Activated effector memory CD4-positive, alpha-beta T cell treated with anti-CD3 and anti-CD28 coated beads, Interleukin-2, amount 50 U/mL, for 16 hours (primary cell): ENCODE measurements at places on chromosomes 5 and 9.

DNA sequence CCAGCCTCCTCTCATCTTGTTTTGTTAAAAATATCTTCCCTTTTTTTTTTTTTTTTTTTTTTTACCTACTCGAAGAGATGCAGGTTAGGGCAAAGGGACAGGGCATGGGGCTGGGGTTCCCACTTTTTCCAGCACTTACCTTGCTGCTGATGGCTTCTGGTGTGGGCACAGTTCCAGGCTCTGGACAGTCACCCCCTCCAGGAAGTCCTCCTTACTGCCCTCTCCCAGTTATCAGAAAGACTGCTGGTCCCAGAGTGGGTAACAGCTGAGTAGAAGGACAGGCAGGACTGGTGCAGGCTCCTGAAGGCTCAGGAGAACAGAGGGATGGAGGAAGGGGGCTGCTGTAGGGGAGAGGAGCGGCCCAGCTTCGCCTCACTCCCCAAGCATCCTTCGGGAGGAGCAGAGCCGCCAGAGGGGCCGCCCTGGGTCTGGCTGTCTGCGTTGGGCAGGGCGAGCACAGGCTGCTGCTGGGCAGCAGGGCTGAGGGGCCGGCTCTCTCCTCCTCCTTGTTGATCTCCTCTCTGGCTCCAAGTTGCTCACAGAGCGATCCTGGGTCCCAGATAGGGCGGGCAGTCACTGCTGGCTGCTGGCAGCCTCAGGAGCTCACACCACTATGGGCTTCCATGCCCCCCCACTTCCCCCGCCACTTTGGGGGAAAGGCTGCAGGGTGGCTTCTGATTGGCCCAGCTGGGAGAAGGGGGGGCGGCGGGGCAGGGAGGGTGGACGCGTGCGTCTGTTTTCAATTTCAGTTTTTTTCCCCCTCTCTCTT is at the start of gene PDGFRB:
Gene PDGFRB (minus strand): TSS at position 588 of the 769 bp plus-strand sequence. CDS start 18,798 bp downstream, outside the sequence.
- DNase-seq, result no peak

- DNase-seq, result no peak
These were observed 177.2 kb upstream of the MAP3K1 start for GRCh38 chr5:56638061-56638621.

DNA sequence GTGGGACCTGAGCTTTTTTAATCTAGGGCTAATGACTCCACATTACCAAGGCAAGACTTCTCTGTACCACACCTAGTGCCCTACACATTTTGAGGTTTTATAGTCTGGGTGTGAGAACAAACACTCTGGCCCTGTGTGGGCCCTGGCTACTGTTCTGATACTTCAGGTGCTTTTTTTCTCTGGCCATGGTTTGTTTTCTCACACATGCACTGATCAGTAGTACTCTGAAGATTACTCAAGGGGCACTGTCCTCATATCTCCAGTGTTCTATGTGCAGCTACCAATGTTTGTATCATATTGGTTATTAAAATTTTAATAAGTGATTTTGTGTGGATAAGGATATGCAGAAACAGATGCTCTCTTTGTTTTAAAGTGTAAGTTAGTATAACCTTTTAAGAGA is 5.9 kb upstream of the C9orf40 start:
- DNase-seq, result no peak

DNA sequence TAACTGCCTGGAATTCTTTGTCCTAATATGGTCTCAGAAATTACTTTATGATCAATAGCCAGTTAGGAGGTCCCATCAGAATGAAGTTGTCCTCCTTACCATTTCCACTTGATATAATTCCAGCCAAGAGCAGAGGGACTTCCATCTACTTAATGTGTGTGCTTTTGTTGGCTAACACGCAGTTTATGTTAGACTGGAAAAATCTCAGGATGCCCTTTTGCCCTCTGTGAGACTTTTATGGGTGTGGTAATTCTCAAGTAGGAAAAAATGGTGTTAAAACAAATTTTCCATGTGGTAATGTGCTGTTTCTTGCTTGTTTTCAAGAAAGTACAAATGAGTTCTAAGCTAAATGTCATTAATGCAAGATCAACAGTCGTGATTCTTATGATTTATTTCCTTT is 327.1 kb downstream of the MTRR start:
- DNase-seq, result no peak

- no peak for DNase-seq
These were observed 214.4 kb downstream of the MCTP1 start for GRCh38 chr5:95070453-95070852.
